ENCODE measurements at places on chromosomes 4 and X. TPM values are rescaled to one million over a fixed set of nuclear protein-coding genes. Genes with fewer than 3 reads are reported as not detected.

TEC gene
- total RNA-seq, result 4.2 TPM

TMPRSS11A gene
- total RNA-seq, result not detected

POLN gene
- total RNA-seq, result 2.4 TPM

TMSB15B gene
- 10.1 TPM for total RNA-seq

DRD5 gene
- not detected for total RNA-seq

SLITRK2 gene
- total RNA-seq, result not detected

TGIF2LX gene
- total RNA-seq, result not detected

INTS6L gene
- 33.2 TPM for total RNA-seq

DUX4 gene
- not detected for total RNA-seq

CASK gene
- 53.8 TPM for total RNA-seq

APLN gene
- 1.9 TPM for total RNA-seq

ZNF157 gene
- 0.83 TPM for total RNA-seq

LUZP4 gene
- total RNA-seq, result not detected

MAGED4B gene
- 4.5 TPM for total RNA-seq

CFP gene
- total RNA-seq, result 14.1 TPM

OPHN1 gene
- 0.09 TPM for total RNA-seq
